Tibial nerve (tissue), 4 donors: ENCODE measurements at places on chromosomes 6 and 20. TPM values are rescaled to one million over a fixed set of nuclear protein-coding genes. Genes with fewer than 3 reads are reported as not detected.

DNA sequence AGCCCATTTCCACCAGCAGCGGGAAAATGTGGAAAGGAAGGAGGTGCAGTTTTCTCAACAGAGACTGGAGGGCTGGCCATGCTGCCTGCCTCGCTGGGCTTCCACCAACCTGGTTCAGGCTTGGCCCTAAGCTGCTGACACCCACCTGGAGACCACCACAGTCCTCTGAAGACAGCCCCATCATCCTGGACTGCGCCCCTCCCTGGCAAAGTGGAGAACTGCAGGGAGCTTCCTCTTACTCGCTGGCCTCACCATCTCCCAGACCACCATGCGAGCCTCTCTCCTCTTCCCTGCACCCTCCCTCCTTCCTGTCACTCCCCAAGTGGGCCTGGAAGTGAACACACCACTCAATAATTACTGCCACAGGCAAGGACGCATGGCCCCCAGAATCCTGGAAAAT is 71.5 kb downstream of the PSMG4 start:
- H3K27me3 ChIP-seq = no peaks in the 10 kb centered on the region
- peak overlapping the region; percentile 41 for H3K27ac ChIP-seq
- no peaks in the 10 kb centered on the region for H3K36me3 ChIP-seq
- H3K4me1 ChIP-seq = peaks cover 37% of the 10 kb centered on the region
- H3K4me3 ChIP-seq = no peak overlapping the region

RING1 gene
- 20.7 TPM for total RNA-seq

- no peaks in the 10 kb centered on the region for H3K27me3 ChIP-seq
- H3K4me3 ChIP-seq = no peak overlapping the region
- H3K27ac ChIP-seq = peak overlapping the region; percentile 15
- DNase-seq = no peak
- no peaks in the 10 kb centered on the region for H3K36me3 ChIP-seq
- H3K4me1 ChIP-seq = peaks cover 25% of the 10 kb centered on the region
These were observed 49.4 kb upstream of the CARMIL1 start for GRCh38 chr6:25229671-25230321.

TMEM14B gene
- total RNA-seq = 50.0 TPM

PEX7 gene
- 10.7 TPM for total RNA-seq

DNA sequence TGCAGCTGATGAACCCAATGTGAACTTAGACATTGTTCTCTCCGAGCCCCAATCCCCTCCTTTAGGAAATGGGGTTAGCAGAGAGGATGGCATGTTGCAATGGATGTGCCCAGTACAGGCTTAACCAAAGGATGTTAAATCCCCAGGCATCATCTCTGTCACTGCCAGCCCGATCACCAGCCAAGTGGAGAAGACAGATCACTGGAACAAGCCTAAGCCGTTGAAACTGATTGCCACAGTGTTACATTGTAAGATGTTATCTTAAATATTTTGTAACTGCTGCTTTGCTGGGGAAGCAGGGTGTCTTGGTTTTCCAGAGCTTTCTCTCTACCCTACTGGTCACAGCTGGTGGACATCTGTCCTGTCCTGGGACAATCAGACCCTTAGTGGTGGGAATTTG is 783.4 kb upstream of the CHD6 start:
- no peaks in the 10 kb centered on the region for H3K36me3 ChIP-seq
- H3K4me1 ChIP-seq = no peaks in the 10 kb centered on the region
- DNase-seq = no peak
- no peak overlapping the region for H3K4me3 ChIP-seq
- H3K27ac ChIP-seq = no peak overlapping the region

ULBP1 gene
- total RNA-seq = not detected

ZSCAN16 gene
- total RNA-seq = 3.1 TPM

DNA sequence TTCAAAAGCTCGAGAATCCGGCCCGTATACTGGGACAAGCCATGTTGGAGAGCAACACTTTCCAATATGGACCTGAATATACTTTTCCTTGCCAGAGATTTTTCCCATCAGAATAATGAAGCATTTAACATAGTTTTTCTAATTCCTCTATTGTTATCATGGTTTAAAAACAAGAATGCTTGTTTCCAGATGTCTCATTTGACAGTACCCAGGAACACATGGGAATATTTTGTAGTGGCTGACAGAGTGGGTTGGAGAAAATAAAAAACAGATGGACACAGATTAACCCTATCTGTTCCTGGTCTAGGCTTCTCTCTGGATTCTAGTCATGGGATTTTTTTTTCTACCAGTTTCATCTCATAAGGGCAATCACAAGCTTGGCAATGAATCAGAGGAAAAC is 164.8 kb upstream of the CEP162 start:
- DNase-seq = no peak
- no peaks in the 10 kb centered on the region for H3K4me1 ChIP-seq
- no peaks in the 10 kb centered on the region for H3K27me3 ChIP-seq
- H3K27ac ChIP-seq = no peak overlapping the region
- no peaks in the 10 kb centered on the region for H3K36me3 ChIP-seq

C6orf89 gene
- total RNA-seq = 49.6 TPM

DNA sequence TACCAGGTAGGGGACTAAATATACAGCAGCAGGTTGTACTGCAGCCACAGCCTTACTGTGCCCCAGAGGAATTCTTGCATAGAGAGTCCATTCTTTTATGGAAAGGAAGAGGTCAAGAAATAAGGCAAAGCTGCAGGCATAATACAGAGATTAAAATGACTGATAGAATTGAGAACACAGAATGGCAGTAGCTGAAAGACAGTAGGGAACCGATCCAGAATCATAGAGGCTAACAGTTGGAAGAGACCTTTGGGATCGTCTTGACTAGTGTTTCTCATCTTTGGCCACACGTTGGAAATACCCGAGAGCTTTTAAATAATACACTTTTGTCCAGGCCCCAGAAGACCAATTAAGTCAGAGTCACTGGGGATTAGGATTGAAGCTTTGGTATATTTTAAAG is 492.6 kb upstream of the SOX4 start:
- no peaks in the 10 kb centered on the region for H3K4me1 ChIP-seq
- no peak overlapping the region for H3K27ac ChIP-seq
- no peak for DNase-seq
- H3K27me3 ChIP-seq = no peaks in the 10 kb centered on the region
- H3K36me3 ChIP-seq = no peaks in the 10 kb centered on the region

- H3K4me3 ChIP-seq = no peak overlapping the region
- no peaks in the 10 kb centered on the region for H3K27me3 ChIP-seq
- H3K27ac ChIP-seq = no peak overlapping the region
These were observed 6.0 kb downstream of the ENPP3 start for GRCh38 chr6:131642987-131643611.

DNA sequence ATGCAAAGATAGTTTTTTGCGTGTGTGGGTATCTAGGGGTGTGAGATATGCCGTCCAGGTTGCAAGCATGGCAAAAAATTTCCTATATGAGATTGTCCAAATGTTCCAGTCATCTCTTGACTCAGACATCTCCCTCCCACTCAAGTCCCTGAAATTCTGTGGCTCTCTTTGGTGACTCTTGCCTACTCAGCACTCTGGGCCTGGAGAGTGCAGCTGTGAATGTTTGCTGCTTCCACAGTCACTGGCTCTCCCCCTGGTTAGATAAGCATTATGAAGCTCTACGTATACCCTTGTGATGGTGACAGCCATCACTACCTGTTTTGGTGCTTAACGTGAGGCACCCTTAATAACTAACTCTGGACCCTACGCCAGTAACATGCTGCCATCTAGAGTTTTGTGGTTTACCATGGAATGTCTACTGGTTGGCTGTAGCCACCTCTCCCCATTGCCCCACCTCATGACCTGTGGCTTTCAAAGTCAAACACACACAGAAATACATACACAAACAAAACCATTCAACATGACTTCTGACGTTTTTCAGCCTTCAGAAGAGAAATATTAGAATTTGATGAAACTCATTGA is 621.9 kb upstream of the CITED2 start:
- H3K4me1 ChIP-seq = no peaks in the 10 kb centered on the region
- no peak overlapping the region for H3K4me3 ChIP-seq
- DNase-seq = no peak
- no peaks in the 10 kb centered on the region for H3K36me3 ChIP-seq
- H3K27me3 ChIP-seq = no peaks in the 10 kb centered on the region

CRISP1 gene
- not detected for total RNA-seq

DNA sequence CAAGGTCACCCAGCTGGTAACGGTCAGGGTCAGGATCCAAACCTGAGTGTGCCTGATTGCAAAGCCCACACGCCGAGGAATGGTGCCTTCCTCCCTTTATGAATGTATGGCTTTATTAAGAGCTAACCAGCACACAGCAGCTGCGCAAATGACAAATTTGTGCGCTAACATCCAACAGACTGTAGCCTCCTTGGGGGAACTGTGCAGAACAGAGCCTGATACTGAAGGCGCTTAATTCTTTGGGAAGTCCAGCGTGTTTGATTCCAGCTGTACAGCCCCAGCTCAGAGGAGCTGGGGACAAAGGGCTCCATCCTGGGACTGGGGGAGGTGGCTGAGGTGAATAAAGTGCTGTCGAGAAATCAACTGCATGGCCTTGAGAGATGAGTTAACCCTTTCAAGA is 75.7 kb upstream of the JARID2 start:
- no peaks in the 10 kb centered on the region for H3K27me3 ChIP-seq
- no peaks in the 10 kb centered on the region for H3K4me1 ChIP-seq
- H3K36me3 ChIP-seq = no peaks in the 10 kb centered on the region
- H3K4me3 ChIP-seq = no peak overlapping the region
- H3K27ac ChIP-seq = no peak overlapping the region
- DNase-seq = no peak

GRCh38 chr6:167007985-167008384 is 8.8 kb downstream of the CEP43 start:
- no peak overlapping the region for H3K27ac ChIP-seq
- no peak overlapping the region for H3K4me3 ChIP-seq
- no peaks in the 10 kb centered on the region for H3K36me3 ChIP-seq
- no peaks in the 10 kb centered on the region for H3K27me3 ChIP-seq
- H3K4me1 ChIP-seq = peaks cover 9% of the 10 kb centered on the region
- no peak for DNase-seq

GRCh38 chr20:16129411-16129810 is 443.8 kb downstream of the KIF16B start:
- H3K27ac ChIP-seq = no peak overlapping the region
- H3K4me3 ChIP-seq = no peak overlapping the region
- H3K27me3 ChIP-seq = no peaks in the 10 kb centered on the region
- DNase-seq = no peak
- no peaks in the 10 kb centered on the region for H3K4me1 ChIP-seq
- H3K36me3 ChIP-seq = no peaks in the 10 kb centered on the region

GRCh38 chr6:126531286-126531685 is 191.4 kb downstream of the CENPW start:
- H3K4me1 ChIP-seq = no peaks in the 10 kb centered on the region
- no peaks in the 10 kb centered on the region for H3K36me3 ChIP-seq
- no peak overlapping the region for H3K4me3 ChIP-seq
- no peaks in the 10 kb centered on the region for H3K27me3 ChIP-seq
- no peak overlapping the region for H3K27ac ChIP-seq

GRCh38 chr6:108638993-108639392 is 78.3 kb downstream of the FOXO3 start:
- DNase-seq = no peak
- no peaks in the 10 kb centered on the region for H3K27me3 ChIP-seq
- no peak overlapping the region for H3K27ac ChIP-seq
- no peak overlapping the region for H3K4me3 ChIP-seq

- no peaks in the 10 kb centered on the region for H3K27me3 ChIP-seq
- no peaks in the 10 kb centered on the region for H3K4me1 ChIP-seq
- H3K36me3 ChIP-seq = no peaks in the 10 kb centered on the region
- no peak overlapping the region for H3K27ac ChIP-seq
- no peak overlapping the region for H3K4me3 ChIP-seq
These were observed 143.2 kb downstream of the MBOAT1 start for GRCh38 chr6:20069021-20069522.

DNA sequence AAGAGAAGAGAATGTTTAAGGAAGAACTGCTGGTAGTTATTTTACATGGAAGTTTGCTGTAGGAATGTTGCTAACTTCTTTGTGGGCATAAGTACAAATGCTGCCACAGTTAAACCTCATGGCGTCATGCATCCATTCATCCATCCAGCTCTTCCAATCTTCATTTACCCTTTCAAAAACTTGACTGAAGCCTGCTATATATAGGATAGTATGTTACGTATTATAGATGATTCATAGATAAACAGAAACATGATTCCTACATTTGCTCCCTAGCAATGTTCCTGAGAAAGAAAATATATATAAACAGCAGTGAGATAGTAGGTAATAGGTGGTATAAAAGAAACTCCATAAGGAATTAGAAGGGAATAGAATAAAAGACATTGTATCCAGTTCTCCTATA is 93.7 kb downstream of the NDUFAF5 start:
- no peak overlapping the region for H3K4me3 ChIP-seq
- no peak for DNase-seq
- no peaks in the 10 kb centered on the region for H3K36me3 ChIP-seq
- H3K27ac ChIP-seq = no peak overlapping the region
- H3K4me1 ChIP-seq = no peaks in the 10 kb centered on the region

DNA sequence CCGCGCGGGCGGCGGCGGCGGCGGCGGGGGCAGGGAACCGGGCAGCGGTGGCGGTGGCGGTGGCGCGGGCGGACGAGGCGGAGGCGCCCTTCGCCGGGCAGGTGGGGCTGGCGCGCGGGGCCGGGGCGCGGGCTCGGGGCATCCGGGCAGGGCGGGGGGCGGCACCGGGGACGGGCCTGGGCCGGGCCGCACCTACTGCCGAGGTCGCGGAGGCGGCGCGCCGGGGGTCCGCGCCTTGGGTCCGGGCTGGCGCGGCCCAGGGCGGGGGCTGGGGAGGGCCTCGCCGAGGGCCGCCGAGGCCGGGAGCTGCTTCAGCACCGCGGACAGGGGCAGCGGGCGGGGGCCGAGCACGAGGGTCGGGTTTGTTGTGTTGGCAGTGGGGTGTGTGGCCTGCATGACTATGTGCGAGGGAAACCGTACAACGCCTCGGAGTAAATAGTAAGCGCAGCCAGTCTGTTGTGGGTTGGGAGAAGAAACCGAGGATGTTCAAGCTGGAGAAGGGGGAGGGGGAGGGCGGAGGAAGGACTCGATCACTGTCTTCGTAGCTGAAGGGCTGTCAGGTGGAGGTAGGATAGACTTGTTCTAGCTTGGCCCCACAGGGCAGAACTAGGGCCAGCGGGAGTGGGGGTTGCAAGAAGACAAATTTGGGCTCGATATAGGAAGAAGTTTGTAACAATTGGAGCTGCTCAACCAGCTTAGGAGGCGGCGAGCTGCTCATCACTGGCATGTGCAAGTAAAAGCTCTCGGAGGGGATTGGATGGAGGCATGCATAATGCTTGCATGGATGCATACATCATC is 593 bp downstream of the MMP24 start:
- no peak overlapping the region for H3K4me3 ChIP-seq
- DNase-seq = no peak
- no peaks in the 10 kb centered on the region for H3K4me1 ChIP-seq
- H3K36me3 ChIP-seq = no peaks in the 10 kb centered on the region

NCR2 gene
- not detected for total RNA-seq

DNA sequence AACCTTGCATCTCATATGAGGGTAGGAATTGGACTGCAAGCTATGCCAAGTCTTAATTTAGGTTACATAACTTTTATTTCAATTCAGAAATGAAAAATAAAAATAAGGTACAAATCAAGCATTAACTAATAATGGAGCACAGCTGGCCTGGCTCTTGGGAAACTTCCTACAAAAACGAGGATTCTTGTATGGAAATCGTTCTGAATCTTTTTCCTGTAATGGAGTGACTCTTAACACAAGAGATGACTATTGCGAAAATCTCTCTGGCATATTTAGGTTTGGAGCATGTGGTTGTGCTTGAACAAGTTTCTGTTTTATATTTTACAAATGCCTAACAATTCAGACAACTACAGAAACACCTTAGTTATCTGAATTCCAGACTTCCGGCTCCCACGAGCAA is 34.0 kb upstream of the PI16 start:
- H3K4me3 ChIP-seq = no peak overlapping the region
- DNase-seq = no peak
- no peaks in the 10 kb centered on the region for H3K27me3 ChIP-seq
- peaks cover 52% of the 10 kb centered on the region for H3K4me1 ChIP-seq
- H3K36me3 ChIP-seq = no peaks in the 10 kb centered on the region
